GM06990 (cell line): ENCODE measurements at places on chromosomes 16 and 17.

GRCh38 chr17:29918922-29919856 is 10.8 kb downstream of the SSH2 start:
- no peak for DNase-seq

DNA sequence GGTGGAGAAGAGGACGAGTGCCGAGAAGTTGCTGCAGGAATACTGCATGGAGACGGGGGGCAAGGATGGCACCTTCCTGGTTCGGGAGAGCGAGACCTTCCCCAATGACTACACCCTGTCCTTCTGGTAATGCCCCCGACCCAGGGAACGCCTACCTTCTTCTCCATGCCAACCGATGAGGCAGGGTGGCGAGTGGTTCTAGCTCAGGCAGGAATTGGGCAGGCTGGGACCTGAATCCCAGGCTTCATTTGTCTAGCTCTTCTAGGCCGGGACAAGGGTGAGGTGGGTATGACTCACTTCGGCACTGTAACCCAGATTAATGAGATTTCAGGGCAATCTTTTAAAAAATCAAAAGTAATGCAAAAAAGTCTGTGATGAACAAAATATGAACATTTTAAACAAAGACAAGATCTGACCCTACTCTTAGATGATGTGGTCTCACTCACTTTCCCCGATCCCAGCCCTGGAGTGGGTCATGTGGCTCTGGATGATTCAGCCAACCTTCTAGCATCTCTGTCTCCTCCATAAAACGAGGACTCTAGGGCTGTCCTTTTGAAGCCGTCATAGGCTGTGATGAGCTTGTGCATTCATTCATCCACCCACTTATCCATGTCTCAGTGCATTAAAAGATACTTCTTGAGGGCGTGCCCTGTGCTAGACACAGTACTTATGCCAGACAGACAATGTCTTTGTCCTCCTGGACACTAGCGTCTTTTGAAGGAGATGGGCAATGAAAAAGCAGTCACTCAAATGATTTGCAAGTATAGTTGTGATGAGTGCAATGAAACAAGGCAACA is 102.6 kb downstream of the SDR42E1 start:
- no peak for DNase-seq

DNA sequence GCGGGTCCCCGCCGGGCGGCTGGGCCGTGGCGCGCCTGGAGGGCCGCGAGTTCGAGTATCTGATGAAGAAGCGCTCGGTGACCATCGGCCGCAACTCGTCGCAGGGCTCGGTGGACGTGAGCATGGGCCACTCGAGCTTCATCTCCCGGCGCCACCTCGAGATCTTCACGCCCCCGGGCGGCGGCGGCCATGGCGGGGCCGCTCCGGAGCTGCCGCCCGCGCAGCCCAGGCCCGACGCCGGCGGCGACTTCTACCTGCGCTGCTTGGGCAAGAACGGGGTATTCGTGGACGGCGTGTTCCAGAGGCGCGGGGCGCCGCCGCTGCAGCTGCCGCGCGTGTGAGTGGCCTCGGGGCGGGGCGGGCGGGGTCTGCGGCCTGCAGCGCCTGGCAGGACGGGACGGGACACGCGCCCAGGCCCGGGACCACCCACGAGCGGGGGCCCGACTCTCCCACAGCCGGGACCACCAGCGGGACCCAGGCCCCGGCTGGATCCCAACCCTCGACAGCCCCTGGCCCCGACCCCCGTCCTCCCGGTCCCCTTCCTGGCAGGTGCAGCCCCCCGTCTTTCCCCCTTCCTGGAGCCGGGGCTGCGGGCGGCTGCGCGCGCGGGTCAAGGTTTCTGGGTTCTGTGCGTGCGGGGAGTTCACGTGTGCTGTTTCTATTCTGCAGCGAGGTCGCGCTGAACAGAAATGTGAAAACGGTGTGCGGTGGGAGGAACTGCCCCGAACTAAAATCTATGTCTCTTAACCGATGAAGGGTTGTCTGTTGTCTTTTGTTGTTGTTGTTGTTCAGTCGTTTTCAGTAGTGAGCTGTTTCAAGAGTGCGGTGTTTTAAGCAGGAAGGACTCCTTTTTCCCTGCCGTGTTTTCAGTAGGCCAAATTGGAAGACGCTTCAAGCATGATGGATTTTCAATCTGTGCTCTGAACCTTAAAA is 705 bp downstream of the FOXK2 start:
- peak; percentile 65 for DNase-seq

DNA sequence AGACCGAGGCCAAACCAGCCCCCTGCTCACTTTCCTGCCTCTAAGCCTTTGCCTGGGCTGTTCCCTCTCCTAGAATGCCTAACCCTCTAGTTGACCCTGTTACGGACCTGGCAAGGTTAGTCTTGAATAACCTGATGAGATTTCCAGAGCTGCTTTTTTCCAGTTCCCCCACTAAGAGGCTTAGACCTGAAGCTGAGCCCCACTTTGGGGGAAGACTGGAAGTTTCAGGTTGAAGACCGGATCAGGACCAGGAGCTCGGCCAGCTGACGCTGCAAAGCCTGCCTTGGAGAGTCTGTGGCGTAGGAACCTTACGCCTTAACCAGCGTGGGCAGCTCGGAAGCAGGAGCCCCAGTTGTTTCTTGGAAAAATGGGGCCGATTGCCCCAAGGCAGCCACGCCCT is 129.8 kb downstream of the OR1D5 start:
- no peak for DNase-seq

GRCh38 chr17:41421617-41422016 is 2.8 kb downstream of the KRT37 start:
- DNase-seq, result no peak

- no peak for DNase-seq
These were observed 95.2 kb upstream of the CCL1 start for GRCh38 chr17:34458266-34458665.

GRCh38 chr17:69451416-69452394 is 37.2 kb downstream of the MAP2K6 start:
- DNase-seq, result no peak

GRCh38 chr16:68064791-68065365 is 20.3 kb upstream of the NFATC3 start:
- no peak for DNase-seq

DNA sequence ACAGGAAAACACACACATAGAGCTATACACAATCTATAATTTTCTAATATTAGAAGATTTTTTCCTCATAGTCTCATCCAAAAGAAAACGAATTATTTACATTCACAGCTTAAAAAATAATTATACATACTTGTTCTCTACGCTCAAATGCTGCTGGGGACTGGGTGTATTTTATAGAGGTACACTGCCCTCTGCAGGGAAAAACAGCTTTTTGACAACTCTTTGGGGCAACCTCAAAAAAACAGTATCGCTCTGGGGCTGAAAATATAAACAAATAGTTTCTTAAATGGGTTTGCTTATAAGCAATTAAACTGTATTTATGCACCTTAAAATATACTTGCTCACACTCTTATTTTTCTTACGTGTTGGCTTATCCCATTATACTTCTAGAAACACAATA is 261.8 kb upstream of the PSMD7 start:
- no peak for DNase-seq

GRCh38 chr17:81520021-81520901 is 7.7 kb upstream of the ACTG1 start:
- DNase-seq, result peak; percentile 30

DNA sequence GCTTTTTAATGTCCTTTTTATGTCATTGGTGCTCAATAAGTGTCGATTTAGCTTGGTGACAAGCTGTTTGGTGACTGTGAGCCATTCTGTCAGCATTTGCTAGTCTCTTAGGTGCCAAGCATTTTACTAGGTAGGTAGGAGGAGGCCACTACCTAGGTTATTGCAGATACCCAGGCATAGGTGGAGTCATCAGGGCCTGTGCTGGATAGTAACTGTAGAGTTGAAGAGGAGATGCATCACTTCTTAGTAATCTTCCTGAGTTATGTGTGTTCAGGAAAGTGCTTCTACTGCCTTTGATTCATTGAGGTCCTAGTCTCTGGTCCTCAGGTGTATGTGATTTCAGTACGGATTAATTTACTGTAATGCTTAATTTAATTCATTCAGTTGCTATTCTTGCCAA is 17.7 kb downstream of the USP10 start:
- no peak for DNase-seq

- no peak for DNase-seq
These were observed 28.9 kb upstream of the MYO18A start for GRCh38 chr17:29209073-29209472.

DNA sequence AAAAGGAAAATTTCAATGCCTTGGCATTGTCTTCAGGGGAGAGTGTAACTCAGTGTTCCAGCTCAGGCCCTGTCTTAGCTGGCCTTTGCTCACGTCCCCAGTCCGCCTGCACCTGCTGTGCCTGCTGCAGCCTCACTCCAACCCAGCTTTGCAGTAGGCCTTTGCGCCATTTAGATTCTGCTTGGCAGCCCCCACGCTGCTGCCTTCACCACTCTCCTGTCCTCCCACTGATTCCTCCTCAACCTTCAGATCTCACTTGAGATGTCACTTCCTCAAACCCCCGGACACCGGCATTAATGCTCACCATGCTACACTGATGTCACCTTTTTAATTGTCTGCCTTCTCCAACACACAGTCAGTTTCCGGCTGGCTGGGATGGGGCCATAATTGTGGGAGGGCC is 166.2 kb downstream of the SHISA9 start:
- no peak for DNase-seq

DNA sequence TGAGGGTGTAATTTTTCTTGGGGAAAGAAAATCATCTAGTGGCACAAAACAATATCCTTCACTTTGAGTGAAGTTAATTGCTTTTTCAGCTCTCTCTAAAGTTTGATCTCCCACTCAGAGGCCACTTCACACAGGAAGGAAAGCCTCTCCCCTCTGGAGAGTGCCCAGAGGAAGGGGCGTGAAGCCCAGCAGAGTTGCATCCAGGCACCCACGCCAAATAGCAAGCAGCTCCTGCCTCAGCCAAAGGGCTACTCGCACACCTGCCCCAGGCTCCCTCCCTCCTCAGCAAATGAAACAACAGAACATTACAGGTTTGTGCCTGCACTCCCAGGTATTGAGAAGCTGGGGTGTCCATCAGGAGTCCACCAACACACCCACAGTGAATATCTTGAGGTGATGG is 183.0 kb upstream of the RPL38 start:
- DNase-seq, result no peak

DNA sequence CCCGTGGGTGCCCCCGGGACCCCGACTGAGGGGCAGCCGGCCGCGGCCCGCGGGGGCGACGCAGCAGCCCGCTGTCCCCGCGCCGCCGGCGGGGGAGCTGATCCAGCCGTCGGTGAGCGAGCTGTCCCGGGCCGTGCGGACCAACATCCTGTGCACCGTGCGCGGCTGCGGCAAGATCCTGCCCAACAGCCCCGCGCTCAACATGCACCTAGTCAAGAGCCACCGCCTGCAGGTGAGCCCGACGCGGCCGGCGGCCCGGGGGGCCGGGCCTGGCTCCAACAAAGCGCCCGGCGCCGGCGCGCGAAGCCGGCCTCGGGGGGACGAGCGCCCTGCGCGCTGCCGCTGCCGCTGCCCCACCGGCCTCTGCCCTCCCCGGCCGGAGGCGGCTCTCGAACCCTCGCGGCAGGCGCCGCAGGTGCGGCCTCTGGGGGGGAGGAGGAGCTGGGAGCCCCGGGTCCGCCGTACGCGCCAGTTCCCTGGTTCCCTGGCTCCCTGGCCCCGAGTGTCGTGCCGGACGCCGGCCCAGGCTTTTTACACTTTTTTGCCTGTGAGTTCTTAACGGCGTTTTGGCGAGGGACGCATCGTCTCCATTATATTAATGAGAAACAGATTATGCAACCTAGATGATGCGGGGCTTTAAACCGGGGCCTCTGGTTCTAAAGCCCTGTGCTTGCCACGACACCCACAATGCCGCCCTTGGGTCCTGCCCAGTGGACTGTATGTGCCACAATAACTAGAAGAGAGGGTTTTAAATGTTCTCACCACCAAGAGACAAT is 521 bp downstream of the ATMIN start:
- DNase-seq, result peak; percentile 68

DNA sequence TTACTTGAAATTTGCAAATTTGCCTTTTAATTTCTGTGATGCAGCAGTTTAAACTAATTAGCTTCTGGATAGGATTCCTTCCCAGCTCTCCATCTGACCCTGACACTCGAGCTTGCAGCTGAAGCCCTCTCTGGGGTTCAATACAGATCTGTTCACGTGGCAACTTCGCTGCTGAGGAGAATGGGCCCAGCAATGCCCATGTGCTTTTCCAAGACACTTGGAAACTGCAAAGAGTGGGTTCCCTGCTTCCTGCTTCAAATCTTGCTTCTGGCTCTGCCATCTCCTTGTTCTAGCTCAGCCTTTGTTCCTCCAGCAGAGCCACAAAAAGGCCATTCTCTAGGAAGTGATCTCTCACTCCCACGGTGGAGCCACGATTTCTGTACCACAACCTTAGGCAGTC is 50.0 kb upstream of the IRX6 start:
- DNase-seq, result no peak

DNA sequence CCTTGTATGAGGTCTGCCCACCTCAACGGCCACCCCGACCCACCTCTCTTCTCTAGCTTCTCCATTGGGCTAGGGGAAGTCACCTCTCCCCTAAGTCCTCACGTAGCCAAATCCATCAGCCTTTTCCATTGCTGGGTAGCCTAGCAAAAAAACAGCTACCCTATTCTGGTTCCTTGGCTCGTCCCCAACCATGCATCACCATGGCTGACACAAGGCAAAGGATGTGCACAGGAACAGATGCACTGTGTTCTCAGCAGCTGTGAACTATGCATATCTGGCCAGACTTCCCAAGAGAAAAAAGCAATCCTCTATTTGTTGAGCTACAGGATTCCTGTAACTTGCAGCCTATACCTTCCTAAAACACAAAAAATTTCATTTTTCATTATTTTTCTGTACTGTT is 22.0 kb upstream of the FLCN start:
- DNase-seq, result no peak

DNA sequence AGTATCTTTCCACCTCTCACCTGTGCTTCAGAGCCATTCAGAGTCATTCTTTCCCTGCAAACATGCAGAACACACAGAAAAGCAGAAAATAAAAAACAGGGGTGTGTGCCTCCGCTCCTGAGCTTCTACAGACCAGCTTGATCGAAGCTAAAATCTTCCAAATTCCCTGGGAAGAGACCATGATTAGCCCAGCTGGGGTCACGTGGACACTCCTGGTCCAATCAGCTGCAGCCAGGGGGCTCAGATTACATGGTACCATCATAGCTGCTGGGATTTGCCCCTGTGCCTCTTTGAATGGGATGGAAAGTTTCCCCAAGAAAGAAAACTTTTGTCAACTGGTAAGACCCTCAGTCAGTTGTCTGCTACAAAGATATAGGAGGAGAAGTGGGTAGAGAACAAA is 159.9 kb downstream of the TMEM114 start:
- DNase-seq, result no peak

DNA sequence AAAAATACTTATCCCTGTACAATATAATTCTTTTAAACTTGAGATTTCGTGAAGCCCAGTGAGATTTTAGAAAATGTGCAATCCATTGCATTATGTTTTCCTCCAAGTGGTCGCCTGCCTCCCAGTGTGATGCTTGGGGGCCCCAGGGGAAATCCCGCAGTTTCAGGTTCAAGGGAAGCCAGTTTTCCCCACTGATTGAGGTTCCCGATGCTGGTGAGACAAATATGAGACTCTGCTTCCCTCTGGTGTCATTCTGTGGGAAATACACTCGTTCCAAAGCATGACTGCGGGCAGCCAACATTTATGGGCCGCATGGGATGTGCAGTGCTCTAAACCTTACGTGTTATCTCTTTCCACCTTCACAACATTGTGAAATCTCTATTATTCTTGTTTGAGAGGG is 200.8 kb downstream of the PRKCB start:
- no peak for DNase-seq

GRCh38 chr17:72640415-72641165 is 451.9 kb downstream of the SLC39A11 start:
- DNase-seq, result no peak
